Hepatocyte (in vitro differentiated cells): ENCODE measurements at places on chromosomes 2 and 18. TPM values are rescaled to one million over a fixed set of nuclear protein-coding genes. Genes with fewer than 3 reads are reported as not detected.

DNA sequence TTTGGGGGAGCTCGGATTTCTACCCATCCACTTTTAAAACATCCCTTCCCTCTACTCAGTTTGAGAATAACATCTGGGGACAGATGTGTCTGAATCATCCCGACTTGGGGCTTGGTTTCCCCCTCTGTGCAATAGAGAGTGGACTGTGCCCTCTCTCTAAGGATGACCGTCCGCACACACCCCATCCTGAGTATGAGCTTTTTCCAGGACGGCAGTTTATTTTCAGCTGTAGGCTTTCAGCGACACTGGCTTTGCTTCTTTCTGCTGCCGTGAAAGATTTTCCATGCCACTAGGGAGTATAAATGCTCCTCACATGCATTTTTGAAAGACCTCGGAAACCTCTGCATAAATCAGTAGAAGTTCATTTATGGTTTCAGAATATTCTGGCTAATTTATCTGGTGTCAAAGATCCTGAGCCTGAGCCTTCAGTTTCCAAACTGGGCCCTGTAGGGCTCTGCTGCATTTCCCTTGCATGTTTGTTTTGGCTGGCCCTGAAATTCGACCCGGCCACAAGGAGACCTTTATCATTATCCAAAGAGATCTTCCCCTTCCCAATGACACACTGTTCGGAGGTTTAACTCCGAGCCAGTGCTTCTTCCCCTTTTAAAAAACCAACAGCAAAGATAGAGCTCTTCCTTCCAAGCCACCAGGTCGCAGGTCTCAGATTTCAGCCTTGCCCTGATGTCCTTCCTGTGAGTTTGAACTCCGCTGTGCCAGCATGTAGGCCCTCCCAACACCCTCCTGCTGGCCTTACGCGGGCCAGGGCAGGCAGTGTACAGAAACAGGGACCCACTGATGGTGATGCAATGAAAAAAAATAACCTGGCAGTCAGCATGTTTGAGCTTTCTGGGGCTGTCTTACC lies 53.3 kb downstream of the FECH start:
- no peak overlapping the region for H3K27ac ChIP-seq
- H3K4me3 ChIP-seq: no peak overlapping the region
- no peaks in the 10 kb centered on the region for H3K27me3 ChIP-seq
- no peak for DNase-seq

DNA sequence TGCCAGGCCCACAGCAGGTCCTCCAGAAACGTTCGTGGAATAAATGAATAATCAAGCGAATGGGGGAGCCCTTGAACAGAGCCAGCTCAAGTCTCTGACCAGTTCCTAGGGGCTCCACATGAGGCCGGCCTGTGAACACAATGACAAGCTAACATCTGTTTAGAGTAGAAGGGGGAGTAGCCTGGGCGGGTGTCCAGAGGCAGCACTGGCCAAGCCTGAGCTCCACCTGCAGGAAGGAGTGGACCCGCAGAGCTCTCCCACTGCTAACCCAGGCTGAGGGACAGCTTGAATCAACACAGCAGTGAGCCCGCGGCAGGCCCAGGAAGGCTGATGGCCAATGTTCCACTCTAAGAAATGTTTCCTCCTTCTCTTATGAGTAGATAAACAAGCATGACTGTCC lies 234.8 kb upstream of the RAB6C start:
- H3K27ac ChIP-seq: no peak overlapping the region

- no peak overlapping the region for H3K4me3 ChIP-seq
- H3K36me3 ChIP-seq: no peaks in the 10 kb centered on the region
- peak; percentile 85 for DNase-seq
Measured at GRCh38 chr2:187842978-187843847, 289.0 kb upstream of the TFPI start.

DNA sequence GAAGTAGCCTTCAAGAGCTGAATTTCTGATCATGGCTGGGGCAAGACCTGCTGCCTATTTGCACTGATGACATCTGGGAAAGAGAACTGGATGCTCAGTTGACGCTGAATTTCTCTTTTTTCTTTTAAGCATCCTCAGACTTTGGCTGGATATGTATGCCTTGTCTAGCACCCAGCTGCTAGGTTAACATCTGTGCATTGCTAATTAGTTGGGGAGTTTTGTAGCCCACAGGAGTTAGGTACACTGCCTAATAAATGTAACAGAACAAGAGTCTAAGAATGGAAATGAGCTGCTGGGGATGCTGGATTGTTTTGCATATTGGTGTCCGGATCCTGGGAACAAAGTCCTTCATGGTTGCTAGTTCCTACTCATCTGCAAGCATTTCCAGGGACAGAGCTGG lies 40.9 kb upstream of the STPG4 start:
- no peak for DNase-seq
- no peaks in the 10 kb centered on the region for H3K36me3 ChIP-seq
- H3K27ac ChIP-seq: peak overlapping the region; percentile 89
- peaks cover 49% of the 10 kb centered on the region for H3K4me1 ChIP-seq
- no peak overlapping the region for H3K4me3 ChIP-seq

GRCh38 chr2:144670738-144671137 lies 150.8 kb upstream of the ZEB2 start:
- H3K4me1 ChIP-seq: peaks cover 3% of the 10 kb centered on the region
- no peaks in the 10 kb centered on the region for H3K27me3 ChIP-seq
- DNase-seq: no peak
- no peaks in the 10 kb centered on the region for H3K36me3 ChIP-seq
- no peak overlapping the region for H3K27ac ChIP-seq

DNA sequence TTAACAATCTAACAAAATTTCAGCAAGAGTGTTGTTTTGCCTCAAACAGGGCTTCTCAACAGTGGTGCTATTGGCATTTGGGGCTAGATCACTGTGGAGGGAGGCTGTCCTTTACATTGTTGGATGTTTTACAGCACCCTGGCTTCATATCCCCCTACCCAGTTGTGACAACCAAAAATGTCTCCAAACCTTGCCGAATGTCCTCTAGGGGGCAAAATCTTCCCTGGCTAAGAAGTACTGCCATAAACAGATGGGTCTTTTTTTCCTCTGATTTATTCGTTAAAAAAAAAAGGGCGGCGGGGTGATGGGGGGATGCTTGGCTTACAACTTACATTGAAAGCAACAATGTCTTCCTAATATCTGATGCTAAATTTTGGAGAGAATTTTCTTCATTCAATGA lies 207.6 kb upstream of the CCDC150 start:
- H3K4me3 ChIP-seq: no peak overlapping the region
- H3K36me3 ChIP-seq: no peaks in the 10 kb centered on the region
- no peaks in the 10 kb centered on the region for H3K4me1 ChIP-seq

GRCh38 chr18:55106906-55107305 lies 147.6 kb upstream of the CCDC68 start:
- H3K27ac ChIP-seq: no peak overlapping the region
- peaks cover 3% of the 10 kb centered on the region for H3K4me1 ChIP-seq
- H3K27me3 ChIP-seq: no peaks in the 10 kb centered on the region
- no peak overlapping the region for H3K4me3 ChIP-seq
- no peak for DNase-seq

DNA sequence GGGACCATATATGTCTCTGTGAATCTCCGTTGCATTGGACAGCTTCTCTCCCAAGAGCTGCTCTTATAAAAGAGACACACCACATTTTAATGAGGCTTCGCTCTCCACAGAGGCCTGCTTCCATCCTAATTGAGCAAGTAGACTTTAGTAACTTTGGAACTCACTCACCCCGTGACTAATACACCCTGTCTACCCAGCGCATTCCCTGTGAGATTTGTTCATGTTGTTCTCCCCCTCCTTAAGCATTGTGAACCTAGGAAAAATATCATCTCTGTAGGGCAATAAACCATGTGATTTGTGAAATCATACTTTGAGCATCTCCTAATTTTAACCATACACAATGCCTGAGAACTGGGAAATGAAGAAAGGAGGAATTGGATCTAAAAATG lies 56.9 kb downstream of the MCFD2 start:
- H3K36me3 ChIP-seq: no peaks in the 10 kb centered on the region
- peak overlapping the region; percentile 58 for H3K27ac ChIP-seq
- no peaks in the 10 kb centered on the region for H3K4me1 ChIP-seq

DNA sequence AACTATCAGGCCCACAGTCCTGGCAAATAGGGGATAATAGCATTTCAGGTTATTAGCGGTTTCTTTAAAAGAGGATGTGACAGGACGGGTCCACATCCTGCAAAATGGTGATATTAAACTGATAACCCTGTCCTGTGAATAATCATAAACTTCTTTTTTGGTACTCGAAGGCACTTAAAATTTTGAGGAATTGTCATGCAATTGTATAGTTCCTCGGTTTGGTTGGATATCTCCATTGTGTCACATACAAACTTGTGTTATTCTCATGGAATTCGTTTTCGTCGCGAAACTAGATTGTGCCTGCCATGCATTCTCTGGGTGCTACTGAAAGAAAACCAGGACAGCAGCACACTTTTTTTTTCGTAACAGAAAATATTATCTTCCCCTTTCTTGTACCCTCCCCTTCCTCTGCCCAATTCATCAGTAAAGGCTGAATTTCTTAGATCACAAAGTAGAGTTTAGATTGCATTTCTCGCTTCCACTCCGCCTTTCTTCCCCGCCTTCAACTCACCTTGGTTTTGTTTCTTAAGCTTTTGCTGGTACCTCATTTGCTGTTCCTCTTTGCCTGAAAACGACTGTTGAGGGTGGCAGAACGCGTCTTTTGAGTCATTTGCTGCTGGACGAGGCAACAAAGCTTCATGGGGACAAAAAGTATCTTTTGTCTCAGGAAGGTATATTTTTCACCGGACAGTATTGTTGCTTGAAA lies 1.3 kb downstream of the CERS6 start:
- H3K27ac ChIP-seq: peak overlapping the region; percentile 96
- DNase-seq: no peak
- H3K27me3 ChIP-seq: no peaks in the 10 kb centered on the region
- no peaks in the 10 kb centered on the region for H3K36me3 ChIP-seq
- H3K4me1 ChIP-seq: peaks cover 16% of the 10 kb centered on the region

GRCh38 chr2:130755256-130756052 lies at the start of gene AMER3:
Gene AMER3 (plus strand): TSS chr2:130755540. CDS start chr2:130762073, 6,533 bp downstream.
- peak within 1 kb of the TSS; percentile 77 for H3K27ac ChIP-seq
- H3K4me3 ChIP-seq: peak within 1 kb of the TSS; percentile 42
- peaks cover 39% of the 10 kb centered on the region for H3K27me3 ChIP-seq
- no peaks in the 10 kb centered on the region for H3K4me1 ChIP-seq
- DNase-seq: peak; percentile 73

DNA sequence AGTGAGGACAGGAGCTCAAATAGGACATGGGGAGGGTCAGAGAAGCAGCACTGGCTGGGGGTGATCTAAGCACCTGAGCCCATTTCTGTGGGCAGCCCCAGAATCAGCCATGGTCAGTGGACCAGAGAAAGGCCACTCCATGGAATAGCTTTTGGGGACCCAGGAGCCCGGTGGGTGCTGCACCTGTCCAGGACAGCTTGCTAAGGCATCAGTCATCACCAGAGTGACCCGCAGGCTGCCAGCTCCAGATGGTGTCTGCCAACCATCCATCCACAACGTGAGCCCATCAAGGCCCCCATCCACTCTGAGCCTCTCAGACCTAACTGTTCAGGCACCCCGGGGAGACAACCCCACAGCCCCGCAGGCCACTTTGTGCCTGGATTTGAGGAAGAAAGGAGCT lies 23.6 kb upstream of the COL6A3 start:
- peaks cover 16% of the 10 kb centered on the region for H3K4me1 ChIP-seq
- H3K4me3 ChIP-seq: no peak overlapping the region
- no peaks in the 10 kb centered on the region for H3K36me3 ChIP-seq
- peak overlapping the region; percentile 51 for H3K27ac ChIP-seq
- no peaks in the 10 kb centered on the region for H3K27me3 ChIP-seq

Gene LONRF2
- 1.4 and 1.9 TPM in 2 replicates for total RNA-seq

Gene BOK
- 24.2 and 25.4 TPM in 2 replicates for total RNA-seq

Gene FBXO15
- 0.48 and 0.93 TPM in 2 replicates for total RNA-seq

Gene STARD6
- total RNA-seq: not detected in 2 replicates

Gene UGT1A8
- total RNA-seq: 0.08 and 0.10 TPM in 2 replicates

Gene UNC80
- total RNA-seq: 0.03 and 0.04 TPM in 2 replicates

Gene CNTNAP5
- total RNA-seq: 0.12 TPM in 1 of 2 replicates, not detected in the other

Gene IRS1
- total RNA-seq: 20.1 and 25.6 TPM in 2 replicates

Gene ADD2
- total RNA-seq: 1.2 and 2.4 TPM in 2 replicates
